ENCODE measurements at places on chromosomes 1 and 21.
A peak's percentile ranks its signal among the peaks of the same experiment; 100 is the strongest.

GRCh38 chr1:34237151-34237815, 60.6 kb downstream of the C1orf94 start:
- DNase-seq = no peak

DNA sequence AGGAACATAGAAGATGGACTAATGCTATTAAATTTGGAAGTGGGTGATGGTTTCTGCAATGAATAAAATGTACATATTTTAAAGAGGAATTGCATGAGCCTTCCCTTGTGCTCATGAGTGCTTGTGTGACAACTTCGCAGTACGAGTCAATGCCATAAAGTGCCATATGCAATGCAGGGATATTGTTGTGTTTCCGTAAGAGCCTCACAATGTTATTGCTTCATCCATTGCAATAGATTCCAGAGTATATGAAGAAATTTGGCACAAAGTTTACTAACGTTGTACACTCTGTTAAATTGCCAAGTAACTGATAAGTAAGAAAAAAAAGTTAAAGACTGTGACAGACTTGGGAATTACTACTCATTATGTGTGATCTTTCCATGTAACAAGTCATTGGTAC, 22.3 kb downstream of the BTG3 start:
- DNase-seq = no peak

DNA sequence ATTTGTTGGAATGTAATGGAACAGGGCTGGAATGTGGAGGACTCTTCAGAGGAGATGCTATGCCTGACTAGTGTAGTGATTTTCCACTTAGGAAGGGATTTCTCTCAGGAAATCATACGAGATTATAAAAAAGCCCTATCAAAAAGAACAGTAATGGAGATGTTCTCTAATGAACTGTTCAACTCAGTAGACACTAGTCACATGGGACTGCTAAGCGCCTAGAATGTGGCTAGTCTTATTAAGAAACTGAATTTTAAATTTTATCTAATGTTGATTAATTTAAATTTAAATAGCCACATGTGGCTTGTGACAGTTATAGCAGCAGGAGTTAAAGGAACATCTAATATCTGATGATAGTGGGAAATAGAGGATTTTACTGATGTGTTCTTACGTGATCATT, 94.0 kb downstream of the SLC35F3 start:
- no peak for DNase-seq

GRCh38 chr1:69985376-69985775, 220.0 kb downstream of the LRRC40 start:
- no peak for DNase-seq

DNA sequence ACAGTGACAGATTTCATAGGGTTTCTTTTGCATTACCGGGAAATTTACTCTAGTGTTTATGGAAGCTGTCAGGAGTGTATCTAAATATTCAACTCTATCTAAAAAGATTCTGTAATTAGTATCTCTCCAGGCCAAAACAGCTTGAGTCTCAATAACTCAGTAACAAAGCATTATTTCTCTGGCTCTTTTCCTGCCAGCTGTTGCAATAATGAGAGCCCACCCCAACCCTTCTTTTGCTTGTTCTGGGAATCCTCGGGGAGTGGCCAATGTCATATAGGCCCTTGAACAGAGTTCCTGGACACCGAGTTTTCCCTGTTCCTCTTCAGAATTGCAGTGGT, 120.1 kb upstream of the SGIP1 start:
- no peak for DNase-seq

GRCh38 chr1:57590978-57591377, 167.1 kb upstream of the DAB1 start:
- no peak for DNase-seq

DNA sequence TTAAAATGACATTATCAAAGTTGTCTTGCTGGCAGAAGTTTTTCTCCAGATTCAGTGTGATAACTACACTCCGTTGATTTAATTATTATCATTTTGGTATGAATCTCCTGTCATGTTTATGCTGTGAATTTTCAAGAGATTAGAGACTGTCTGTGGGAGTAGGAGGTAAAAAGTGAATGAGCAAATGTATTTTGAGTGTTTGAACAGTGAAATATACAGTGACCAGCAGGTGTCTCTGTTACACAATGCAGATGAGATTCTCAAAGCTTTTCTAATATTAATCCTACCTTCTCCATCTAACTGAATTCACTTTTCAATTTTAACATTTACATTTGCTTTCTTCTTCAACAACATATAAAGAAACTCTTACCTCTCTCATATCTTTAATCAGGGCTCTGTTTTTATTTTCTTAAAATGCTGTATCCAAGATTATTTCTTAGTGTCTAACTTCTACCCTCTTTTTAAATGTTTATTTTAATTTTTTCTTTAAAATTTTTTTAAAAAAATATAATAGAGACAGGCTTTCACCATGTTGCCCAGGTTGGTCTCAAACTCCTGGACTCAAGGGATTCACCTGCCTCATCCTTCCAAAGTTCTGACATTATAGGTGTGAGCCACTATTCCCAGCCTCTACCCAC, 20.9 kb upstream of the HSPA13 start:
- DNase-seq = no peak

GRCh38 chr1:10961300-10961833, 51.1 kb upstream of the TARDBP start:
- DNase-seq = no peak

- no peak for DNase-seq
Observed at GRCh38 chr21:35868005-35868868, 192.1 kb downstream of the SETD4 start.

GRCh38 chr1:2777424-2778219, 23.9 kb downstream of the TTC34 start:
- DNase-seq = peak; percentile 6

DNA sequence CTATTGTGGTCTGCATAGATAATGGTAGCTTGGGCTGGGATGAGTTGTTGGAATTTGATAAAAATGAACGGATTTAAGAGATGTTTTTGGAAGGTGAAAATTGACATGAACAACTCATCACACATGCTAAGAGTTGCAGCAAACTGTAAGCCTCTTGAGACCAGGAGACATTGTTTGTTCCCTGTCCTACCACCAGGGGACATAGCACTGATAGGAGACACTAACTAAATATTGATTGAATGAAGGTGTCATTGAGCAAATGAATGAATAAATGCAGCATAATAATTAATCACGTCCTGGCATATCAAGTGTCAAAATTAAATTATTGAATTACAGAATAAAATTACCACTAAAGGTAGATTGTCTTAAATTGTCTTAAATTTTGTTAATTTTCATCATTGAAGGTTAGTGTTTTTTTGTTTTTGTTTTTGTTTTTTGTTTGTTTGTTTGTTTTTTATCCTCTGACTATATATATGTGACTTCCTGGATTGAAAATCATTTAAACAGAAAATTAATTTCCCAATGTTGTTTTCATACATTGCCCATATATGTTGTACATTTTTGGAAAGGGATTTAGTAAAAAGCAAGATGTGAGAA, 285.3 kb upstream of the C1orf105 start:
- no peak for DNase-seq

- no peak for DNase-seq
Observed at GRCh38 chr1:153361480-153362109, 3.9 kb downstream of the S100A9 start.

DNA sequence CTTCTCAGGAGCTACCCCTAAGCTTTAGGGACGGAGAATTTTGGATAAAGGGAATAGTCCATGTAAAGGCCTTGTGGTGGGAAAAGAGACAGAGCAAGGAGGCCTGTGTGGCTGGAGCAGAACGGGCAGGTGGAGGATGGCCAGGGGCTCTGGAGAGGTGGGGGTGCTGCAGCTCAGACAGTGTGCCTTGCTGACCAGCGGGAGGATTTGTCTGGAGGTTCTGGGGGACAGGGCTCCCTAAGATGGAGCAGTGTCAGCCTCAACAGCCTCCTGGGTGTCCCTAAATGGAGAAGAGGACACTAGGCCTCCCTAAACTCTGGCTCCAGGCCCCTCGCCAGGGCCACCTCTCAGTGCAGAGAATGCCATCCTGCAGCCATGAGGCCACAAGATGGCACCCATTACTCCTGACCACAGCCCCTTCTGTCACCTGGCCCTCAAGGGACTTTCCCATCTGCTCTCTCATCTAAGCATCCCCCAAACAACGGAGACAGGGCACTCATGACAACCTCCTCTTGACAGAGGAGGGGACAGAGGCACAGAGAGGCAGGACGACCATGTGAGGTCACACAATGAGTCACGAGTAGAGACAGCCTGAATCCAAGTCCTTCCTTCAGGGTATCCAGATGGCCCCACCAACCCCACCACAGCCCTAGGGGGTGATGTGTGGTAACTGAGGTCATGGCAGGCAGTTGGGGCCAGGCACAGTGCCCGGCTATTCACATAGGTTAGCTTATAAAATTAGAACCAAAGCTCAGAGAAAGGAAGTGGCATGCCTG, 94.7 kb downstream of the DMRTB1 start:
- no peak for DNase-seq

DNA sequence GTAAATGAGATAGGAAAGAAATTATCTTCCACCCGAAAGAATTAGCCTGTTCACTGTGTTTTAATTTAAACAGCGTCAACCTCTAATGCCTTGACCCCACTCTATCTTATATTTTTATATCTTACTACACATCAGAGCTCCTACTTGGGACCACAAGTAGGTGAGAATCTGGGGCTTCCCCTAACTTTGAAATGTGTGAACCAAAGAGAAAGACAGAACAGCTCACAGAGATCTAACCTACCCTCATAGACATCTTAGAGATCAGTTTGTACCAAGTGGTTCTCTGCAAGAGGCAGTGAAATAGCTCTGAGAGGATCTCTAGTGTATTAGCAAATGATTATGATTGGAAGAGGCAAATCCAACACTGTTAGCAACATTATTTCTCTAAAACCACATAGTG, 31.0 kb upstream of the IFI16 start:
- DNase-seq = no peak

GRCh38 chr1:95340061-95340460, 106.1 kb downstream of the RWDD3 start:
- DNase-seq = no peak

- no peak for DNase-seq
Observed at GRCh38 chr1:49356594-49356993, 579.9 kb upstream of the BEND5 start.

- no peak for DNase-seq
Observed at GRCh38 chr1:154753426-154753825, 116.7 kb downstream of the KCNN3 start.

DNA sequence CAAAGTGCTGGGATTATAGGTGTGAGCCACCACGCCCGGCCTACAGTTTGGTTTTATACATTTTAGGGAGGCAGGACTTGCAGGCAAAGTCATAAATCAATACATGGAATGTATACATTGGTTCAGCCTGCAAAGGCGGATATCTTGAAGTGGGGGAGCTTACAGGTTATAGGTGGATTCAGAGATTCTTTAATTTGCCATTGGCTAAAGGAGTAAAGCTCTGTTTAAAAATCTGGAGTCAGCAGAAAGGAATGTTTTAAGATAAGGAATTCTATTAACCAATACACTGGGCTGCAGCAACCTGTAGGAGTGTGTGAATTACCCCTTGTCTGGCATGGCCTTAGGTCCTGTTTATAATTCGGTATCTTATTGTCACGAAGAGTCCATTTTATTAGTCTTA, 57.6 kb downstream of the OPTC start:
- no peak for DNase-seq

- no peak for DNase-seq
Observed at GRCh38 chr1:84726593-84727499, 36.6 kb upstream of the SSX2IP start.

DNA sequence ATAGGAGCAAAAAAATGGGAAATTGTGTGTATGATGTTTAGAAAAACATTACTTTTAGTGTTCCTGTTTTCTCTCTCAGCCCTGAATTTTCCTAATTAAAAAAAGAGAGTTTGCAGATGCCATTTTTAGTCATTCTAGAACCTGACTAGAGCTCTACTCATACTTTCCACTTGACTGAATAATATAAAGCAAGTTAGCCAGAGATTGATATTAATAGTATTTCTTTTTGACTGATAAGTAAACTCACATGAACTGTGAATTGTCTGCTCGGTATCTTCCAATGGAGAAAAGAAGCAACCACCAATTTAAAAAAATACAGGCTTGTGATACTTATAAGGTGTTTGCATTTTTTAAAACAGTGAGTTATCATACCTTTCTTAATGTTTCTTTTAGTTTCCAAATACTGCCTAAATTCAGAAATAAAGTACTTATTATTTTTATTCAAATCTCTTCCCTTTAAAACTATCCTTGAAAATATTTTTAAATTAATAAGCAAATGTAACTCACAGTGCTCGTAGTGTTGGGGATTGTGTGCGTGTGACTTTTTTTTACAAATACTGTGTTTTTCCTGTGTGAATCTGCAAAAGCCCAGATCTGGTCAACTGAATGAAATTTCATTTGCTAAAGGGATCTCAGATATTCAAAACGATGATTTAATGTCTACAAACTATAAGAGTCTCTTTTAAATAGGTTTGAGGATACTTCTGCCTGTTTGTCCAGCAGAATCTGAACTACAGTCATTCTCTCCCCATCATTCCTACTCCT, 9.8 kb downstream of the RAP1A start:
- DNase-seq = no peak

DNA sequence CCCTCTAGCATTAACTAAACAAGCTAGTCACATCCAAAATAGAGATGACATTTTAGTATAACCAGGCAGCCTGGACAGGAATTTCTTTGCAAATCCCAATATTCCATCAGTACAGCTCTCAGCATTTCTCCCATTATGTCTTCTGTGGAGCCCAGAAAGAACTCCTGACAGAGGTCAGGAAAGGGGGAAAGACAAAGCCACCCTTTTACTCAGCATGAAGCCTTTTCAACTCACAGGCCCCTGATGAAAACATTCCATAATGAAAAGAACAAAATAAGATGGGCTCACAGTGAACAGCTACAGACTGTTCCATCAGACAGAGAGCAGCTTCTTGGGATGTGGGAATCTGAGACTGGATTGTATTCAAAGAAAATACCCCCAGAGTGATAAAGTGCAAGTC, 80.6 kb downstream of the TEX35 start:
- no peak for DNase-seq

GRCh38 chr1:90387805-90388204, 329.3 kb downstream of the BARHL2 start:
- no peak for DNase-seq

DNA sequence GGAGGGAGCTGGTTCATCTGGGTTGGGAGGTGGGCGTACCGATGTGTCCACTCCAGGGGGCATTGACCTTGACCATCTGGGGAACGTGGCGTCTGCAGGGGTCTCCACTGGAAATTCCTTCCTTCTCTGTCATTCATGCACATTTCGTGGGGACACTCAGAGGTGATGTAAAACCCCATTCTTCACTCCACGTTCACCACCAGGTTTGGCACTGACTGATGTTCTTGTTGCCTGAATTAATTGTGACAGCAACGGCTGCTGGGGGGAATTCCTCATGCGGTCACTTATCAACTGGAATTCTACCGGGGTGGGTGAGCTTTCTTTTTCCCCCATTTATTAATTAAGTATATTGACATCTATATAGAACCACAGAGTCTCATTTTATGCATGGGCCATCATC, 18.1 kb upstream of the POFUT2 start:
- DNase-seq = no peak

DNA sequence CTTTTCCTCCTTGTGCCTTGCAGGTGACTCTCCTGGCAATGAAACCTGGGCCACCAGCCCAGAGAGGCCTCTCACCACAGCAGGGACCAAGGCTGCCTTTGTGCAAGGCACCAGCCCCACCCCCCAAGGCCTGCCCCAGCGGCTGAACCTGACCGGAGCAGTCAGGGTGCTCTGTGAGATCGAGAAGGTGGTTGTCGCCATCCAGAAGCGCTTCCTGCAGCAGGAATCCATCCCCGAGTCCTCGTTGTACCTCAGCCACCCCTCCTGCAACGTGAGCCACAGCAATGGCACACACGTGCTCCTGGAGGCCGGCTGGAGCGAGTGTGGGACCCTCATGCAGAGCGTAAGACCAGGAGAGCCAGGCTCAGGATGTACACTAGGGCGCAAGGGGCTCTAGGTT, 51.7 kb downstream of the UMODL1 start:
- DNase-seq = no peak

Data from progenitor cell of endocrine pancreas (in vitro differentiated cells).